ENCODE measurements at places on chromosomes 7 and 10.

- no peak for DNase-seq
Measured at GRCh38 chr10:23499372-23500132, 60.7 kb downstream of the OTUD1 start.

- no peak for DNase-seq
Measured at GRCh38 chr10:59870152-59870551, 36.2 kb downstream of the CCDC6 start.

GRCh38 chr10:43160921-43161255 is 22.6 kb downstream of the CSGALNACT2 start:
- DNase-seq: no peak

- no peak for DNase-seq
Measured at GRCh38 chr7:149097088-149097487, 6.6 kb upstream of the ZNF786 start.

DNA sequence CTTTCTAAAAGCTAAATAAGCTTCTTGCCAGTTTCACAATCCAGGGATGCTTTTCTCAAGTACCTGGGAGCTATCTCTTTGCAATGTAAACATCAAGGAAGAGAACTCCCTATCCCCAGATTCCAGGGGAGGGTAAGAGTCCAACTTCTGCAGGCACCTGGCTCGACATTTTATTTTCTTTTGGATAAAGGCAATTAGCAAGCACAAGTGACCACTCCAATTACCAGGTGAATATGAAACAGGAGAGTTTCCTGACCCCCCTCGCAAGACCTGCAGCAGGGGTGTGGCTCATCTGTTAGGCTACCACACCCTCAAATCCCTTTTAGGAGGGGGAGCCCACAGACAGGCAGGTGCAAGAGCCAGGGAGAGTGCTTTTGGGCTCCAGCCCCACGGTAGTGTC is 28.6 kb upstream of the LANCL2 start:
- DNase-seq: no peak

DNA sequence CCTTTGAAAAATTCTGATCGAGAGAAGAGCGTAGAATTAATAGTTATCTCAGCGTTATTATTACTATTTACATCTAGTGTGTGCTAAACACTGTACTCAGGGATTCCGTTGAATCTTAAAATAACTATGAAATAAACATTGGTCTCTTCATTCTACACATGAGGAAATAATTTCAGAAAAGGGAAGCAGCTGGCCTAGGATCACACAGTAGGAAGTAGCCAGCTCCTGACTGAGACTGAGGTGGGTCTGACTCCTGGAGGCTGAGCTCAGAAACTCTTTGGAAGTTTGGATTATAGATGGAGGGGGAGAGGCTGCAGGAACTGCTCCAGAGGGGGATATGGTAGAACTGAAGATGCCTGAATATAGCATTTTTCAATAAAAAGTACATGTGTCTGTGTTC is 183.9 kb upstream of the WDR11 start:
- DNase-seq: no peak

GRCh38 chr10:86035791-86036543 is 330.6 kb downstream of the GRID1 start:
- no peak for DNase-seq

DNA sequence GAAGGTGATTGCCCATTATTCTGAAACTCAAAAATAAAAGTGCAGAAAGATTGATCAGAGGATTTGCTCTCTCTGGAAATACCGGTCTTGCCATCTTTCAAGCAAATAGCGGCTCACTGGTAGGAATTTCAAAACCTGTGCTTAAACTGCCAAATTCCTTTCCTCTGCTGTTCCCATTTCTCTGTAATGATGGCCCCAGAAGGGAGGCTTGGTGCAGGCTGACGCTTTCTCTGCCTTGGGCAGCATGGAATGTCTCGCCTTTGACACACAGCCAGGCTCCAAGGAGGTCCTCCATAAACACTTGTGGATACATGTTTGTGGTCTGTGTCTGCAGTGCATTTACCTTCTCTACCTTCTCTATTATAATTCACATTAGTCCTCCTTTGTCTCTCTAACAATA is 146.8 kb downstream of the HIBADH start:
- no peak for DNase-seq

DNA sequence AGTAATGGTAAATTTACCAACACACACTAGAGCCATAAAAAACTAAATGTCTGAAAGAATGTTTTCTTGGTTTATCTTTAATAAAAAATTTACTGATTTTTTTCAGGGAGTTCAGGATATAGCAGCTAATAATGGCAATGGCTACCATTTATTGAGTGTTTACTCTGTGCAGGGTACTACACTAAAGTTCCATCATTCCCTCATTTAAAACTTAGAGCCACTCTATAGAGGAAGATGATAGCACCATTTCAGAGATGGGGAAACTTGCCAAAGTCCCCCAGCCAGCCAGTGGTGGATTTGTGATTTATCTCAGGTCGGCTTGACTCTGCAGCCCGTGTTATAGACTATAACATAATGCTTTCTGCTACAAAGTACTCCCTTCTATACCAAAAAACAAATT is 86.6 kb downstream of the LSMEM1 start:
- DNase-seq: no peak

DNA sequence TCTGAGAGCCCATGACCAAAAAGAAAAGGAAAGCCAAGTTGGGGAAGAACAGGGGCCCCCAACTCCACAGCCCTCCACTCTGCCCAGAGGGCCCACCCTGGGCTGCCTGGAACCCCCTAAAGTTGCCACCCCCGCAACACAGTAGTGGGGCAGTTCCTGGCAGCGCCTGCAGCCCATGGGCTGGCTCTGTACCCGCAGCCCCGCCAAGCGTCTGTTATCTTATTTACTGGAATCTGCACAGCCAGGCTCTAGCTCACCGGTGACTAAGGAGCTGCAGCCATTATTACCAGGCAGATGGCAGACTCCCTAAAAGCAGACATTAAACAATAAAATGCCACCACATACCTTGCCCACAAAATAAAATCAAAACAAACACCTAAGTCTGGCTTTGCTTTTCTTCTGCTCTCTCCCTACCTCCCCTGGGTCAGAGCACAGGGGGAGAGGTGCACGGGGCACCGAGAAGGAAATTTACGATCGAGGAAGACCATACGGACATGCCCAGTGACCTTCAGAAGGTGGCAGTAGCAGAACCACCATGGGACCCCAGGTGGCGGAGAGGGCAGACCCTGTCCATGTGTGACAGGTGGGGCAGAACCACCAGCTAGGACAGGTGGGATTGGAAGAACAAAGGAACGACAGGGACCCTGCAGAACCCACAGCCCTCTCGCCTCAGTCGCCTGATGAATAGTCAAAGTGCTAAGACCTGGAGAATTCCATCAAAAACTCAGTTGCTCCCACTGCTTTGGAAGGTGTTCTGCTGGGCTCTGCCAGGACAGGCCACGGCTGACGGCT is 66.3 kb downstream of the PRKAG2 start:
- no peak for DNase-seq

DNA sequence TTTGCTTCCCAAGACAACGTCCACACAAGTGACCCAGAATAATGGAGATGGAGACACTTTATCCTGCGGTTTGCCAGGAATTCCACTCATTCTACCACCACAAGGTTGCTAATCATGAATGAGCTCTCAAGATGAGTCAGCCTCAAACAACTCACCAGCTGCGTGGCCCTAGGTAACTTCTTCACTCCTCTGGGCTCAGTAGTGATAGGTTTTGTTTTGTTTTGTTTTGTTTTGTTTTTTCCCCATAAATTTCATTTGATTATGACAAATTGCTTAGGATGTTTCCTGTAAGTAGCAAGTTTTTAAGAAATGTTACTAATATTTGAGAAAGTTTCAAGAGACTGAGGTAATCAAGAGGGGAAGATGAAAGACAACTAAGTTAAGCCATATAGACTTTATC is 286.8 kb downstream of the PARD3 start:
- no peak for DNase-seq

GRCh38 chr7:112770051-112770450 is 20.1 kb downstream of the TMEM168 start:
- no peak for DNase-seq

DNA sequence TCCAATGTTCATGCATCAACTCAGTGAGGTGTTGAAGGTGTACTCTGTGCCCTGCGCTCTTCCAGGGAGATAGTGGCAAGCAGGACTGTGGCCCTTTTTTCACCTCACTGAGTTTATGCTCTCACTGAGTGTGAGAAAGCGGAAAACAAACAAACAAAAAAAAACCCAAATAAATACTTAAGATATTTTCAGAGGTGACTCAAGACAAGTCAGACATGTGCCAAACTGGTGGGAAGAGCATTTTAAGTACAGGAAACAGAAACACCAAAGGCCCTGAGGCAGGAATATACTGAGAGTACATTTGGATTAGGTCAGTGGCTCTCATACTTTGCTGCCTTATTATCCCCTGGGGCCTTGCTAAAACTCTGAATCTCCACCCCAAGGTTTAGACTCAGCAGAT is 111.9 kb upstream of the IGFBP3 start:
- no peak for DNase-seq

- DNase-seq: no peak
Measured at GRCh38 chr7:38846280-38846679, 62.7 kb downstream of the VPS41 start.

GRCh38 chr7:149085866-149086265 is 4.7 kb downstream of the ZNF786 start:
- no peak for DNase-seq

DNA sequence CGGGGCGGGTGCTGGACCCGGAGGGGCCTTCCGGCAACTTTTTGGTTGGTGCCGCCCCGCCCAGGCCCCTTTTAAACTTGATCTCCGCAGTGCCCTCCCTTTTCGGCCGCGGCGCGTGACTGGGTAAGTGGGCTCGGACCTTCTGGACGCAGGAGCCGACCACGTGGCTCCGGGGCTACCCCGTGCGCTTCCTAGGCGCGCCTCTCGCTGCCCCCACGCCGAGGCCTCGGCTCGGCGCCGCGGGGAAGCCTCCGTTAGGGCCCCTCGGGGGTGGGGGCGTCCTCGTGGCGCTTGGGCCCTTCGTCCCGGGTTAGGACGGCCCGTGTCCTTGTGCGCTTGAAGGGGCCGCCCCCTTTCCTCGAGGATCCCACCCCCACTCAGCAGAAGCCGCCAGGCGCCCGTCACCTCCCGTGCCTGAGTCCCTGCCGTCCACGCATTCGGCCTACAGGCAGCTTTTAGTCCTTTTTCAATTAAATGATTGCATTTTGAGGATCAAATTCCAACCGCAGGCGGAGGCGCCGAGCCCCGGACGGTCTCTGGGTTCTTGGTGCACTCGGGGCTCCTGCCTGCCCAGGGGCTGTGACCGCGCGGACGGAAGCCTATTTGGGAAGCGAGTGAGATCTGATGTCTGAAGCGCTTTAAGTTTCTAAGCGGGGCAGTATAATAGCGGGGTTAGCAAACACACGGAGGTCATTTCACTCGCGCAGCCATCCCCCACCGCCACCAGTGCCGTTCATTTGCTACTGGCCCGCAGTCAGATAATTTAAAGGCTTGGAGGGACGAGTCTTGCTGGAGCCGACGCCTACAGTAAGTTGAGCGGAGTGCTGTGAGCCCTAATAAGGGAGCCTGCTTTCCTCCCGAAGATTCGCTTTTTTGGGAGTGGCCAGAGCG is 31.8 kb upstream of the TOMM7 start:
- peak; percentile 59 for DNase-seq

- no peak for DNase-seq
Measured at GRCh38 chr7:45910855-45911254, 10.2 kb downstream of the IGFBP3 start.

GRCh38 chr10:73812657-73813056 is 1.3 kb upstream of the NDST2 start:
- no peak for DNase-seq

- DNase-seq: no peak
Measured at GRCh38 chr7:52639981-52640380, 395.5 kb upstream of the POM121L12 start.

GRCh38 chr7:124643311-124643811 is 122.2 kb downstream of the GPR37 start:
- DNase-seq: no peak

DNA sequence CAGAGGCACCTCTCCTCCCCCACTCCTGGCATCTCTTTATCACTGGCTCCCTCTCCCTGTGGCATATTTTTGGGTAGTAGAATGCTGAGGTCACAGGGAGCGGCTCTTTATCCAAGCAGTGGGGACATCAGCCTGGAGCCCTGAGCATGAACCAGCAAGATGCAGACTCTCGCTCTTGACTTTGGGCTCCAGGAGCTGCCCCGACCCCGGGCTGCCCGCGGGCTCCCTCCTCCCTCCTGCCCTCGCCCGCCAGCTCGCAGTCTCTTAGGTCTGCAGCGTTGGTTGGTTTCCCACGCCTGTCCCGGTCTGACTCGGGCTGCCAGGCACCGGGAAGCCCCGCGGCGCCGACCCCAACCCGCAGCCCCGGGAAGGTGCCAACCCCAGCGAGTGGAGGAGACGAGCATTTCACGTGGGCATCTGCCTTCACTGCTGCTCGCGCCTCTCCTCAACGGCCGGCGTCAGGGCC is 1.3 kb downstream of the INSYN2A start:
- DNase-seq: peak; percentile 42

- DNase-seq: peak; percentile 50
Measured at GRCh38 chr7:131106681-131107336, 220.9 kb upstream of the MKLN1 start.

DNA sequence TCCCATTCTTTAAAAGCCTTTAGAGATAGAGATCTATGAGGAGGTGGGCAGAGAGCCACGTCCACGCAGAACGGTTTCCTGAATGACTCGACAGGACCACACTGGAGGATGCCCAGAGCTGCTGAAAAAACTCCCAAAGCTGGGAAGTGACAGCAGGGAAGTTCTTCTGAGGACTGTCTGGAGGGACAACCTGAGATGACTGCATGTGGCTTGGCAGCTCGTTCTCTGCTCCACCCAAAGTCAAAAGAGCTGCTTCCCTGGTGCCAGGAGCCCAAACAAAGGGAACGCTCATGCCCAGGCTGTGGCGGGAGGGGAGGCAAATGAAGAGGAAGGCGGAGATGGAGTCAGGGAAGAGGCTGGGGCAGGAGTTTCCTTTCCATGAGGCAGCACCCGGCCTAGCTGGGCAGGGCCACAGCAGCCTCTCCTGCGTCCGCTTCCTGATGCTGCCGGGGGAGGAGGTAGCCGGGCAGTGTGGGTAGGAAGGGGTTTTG is 95.4 kb downstream of the CCDC3 start:
- DNase-seq: no peak
